Stimulated activated CD4-positive, alpha-beta T cell treated with anti-CD3 and anti-CD28 coated beads, TNF-alpha, amount 100 ng/mL, for 24 hours (primary cell): ENCODE measurements at places on chromosomes 5 and 9.
A peak's percentile ranks its signal among the peaks of the same experiment; 100 is the strongest.

GRCh38 chr5:102561894-102562760 is 63.3 kb upstream of the SLCO6A1 start:
- DNase-seq, result no peak

DNA sequence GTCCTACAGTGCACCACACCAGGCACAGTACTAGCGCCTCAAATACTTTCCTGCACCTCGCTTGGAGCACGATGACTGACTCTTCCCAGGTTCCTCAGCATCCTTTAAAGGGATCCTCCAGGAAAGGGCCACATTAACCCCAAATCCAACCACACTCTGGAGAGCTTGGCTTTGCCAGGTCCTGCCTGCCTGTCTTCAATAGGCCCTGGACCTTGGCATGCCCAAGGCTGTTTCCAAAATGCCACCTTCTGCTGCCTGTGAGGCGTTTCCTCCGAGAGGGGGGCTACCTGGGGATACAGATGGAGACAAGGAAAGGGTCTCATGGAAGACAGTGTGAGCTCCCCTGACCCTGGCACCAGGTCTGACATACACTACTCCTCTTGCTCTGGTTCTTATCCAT is 169.9 kb downstream of the DAB2IP start:
- DNase-seq, result no peak

- no peak for DNase-seq
These were observed 885 bp upstream of the TMEM252 start for GRCh38 chr9:68541568-68541967.

DNA sequence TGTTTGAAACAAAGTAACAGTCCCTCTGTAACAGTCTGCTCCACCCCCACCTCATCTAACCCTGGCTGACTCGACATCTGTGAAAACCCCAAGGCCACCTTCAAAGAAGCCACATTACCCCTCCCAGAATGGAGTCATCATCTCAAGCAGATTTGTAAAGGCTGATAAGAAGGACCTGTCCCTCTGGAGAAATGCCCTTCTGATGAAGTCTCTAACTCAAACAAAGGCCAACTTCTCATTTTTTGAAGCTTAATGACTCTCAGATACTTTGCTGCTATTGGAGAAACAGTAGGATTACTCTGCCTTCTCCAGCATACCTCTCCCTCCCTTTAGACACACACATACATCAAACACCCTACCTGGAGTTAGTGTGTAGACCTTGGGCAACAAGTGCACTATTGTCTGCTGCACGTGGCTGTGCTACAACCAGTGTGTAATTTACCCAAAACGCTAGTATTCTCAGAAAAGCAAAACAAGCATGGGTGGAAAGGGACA is 5.3 kb upstream of the SUSD1 start:
- no peak for DNase-seq

DNA sequence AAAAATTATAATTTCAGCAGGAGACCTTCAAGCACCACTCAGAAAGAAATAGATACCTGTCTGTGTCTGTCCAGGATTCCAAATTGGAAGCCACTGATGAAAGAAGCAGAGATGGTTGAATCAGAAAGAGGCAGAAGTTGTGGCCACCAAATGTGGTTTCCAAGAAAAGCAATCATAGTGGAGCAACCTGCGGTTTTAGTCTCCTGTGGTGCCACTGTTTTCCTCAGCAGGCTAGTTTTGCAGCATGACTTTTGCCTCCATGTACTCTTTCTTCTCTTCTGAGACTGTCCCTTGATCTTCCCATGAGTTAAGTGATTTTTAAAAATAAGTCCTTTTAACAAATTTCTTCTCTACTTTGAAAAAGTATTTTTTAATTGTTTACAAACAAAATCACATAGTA is 535.8 kb downstream of the CYLC2 start:
- DNase-seq, result no peak

- DNase-seq, result peak; percentile 17
These were observed 138.9 kb downstream of the RGS3 start for GRCh38 chr9:113602126-113603047.

- DNase-seq, result no peak
These were observed 309.5 kb downstream of the PDE4D start for GRCh38 chr5:59583810-59584562.

GRCh38 chr9:98010445-98010844 is 27.3 kb downstream of the ANP32B start:
- DNase-seq, result no peak

DNA sequence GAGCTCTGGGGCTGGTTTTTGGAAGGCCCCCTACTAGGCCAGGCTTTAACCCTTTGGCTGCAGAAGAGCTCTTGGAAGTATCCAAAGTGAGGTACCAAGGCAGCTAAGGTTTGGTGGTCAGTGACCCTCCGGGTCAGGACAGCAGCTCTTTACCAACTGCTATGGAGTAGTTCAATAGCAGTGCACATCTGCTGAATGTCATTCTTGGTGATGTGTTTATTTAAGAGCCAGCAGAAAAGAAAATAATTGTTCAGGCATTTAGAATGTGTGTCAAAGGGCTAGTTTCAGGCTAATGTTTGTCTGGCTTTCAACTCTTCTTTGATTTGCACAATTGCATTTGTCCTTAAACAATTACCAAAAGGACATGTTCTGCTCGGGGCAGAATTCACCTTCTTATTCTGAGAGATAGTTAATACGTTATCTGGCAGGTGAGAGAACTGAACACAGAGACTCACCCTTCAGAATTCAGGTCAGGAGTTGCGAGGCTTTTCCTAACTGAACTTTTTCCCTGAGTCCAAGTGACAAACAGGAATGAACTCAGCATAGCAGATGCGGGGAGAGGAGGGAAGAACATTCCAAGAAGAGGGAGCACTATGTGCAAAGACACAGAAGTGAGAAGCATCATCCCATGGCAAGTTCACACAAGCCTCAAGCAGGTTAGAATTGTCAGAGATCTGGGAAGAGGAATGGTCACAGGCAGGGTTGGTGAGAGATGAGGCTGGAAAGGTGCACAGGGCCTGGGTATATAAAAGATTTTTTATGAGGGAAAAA is 556.7 kb upstream of the TLE4 start:
- DNase-seq, result no peak

GRCh38 chr5:78354066-78354670 is 6.2 kb upstream of the SCAMP1 start:
- no peak for DNase-seq

DNA sequence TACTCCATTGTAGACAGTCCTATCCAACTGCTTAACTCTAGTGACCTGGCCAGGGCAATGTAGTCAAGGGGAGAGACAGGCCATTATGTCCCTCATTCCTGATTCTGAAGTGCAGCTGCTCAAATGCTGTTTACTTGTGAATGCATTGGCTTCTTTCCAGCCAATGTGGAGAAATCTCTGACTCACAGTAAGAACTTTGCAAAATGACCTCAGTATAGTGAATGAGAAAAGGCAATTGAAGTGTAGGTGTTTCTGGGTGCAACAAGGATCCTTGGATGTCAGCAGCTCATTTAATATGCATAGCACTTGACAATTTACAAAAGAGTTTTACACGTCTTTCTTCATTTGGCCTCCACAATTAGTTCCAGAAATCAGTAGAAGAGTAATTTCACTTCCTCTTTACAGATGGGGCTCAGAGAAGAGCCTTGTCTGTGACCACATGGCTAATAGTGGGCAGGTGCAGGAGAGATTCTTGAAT is 367.2 kb downstream of the OSTF1 start:
- DNase-seq, result no peak

DNA sequence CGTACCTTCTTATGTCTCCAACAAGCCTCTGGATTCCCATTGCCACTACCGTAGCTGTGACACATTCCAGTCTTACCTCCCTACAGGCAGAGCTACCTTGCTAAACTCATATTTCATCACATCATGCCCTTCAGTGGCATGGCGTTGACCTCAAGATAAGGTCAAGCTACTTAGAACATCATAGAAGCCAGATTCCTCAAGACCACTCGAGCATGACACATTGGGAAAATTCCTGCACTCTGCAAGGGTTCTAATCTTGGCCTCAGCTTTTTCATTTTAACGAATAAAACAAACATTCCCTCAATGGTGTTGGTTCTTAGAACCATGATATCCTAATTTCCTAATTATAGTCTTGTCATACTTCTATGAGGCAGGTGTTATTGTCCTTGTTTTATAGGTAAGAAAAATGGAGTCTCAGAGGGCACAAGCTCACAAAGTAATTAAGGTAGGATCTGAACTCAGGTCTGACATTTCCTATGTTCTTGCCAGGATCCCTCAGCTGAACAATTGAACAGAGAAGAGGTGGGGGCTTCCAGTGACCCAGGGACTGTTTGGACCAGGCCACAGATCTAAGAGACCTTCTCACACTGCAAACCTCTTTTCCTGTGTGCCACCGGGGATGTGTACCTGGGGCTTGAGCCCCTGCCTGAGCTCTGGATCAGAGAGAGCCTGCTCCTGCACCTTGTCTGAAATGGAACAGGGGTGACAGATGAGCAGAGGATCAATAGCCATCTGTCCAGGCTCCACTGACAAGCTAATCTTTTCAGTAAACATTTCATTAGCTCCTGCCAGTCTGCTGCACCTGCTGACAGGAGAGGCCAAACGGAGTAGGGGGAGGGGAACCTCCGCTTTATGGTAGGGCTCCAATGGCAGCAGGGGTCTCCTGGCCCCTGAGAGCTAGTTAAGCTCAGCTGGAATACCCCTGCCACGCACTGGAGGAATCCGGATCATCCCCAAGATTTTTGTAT is 49.3 kb downstream of the ALG2 start:
- DNase-seq, result no peak

GRCh38 chr5:132008163-132008473 is 3.3 kb downstream of the ACSL6 start:
- no peak for DNase-seq

DNA sequence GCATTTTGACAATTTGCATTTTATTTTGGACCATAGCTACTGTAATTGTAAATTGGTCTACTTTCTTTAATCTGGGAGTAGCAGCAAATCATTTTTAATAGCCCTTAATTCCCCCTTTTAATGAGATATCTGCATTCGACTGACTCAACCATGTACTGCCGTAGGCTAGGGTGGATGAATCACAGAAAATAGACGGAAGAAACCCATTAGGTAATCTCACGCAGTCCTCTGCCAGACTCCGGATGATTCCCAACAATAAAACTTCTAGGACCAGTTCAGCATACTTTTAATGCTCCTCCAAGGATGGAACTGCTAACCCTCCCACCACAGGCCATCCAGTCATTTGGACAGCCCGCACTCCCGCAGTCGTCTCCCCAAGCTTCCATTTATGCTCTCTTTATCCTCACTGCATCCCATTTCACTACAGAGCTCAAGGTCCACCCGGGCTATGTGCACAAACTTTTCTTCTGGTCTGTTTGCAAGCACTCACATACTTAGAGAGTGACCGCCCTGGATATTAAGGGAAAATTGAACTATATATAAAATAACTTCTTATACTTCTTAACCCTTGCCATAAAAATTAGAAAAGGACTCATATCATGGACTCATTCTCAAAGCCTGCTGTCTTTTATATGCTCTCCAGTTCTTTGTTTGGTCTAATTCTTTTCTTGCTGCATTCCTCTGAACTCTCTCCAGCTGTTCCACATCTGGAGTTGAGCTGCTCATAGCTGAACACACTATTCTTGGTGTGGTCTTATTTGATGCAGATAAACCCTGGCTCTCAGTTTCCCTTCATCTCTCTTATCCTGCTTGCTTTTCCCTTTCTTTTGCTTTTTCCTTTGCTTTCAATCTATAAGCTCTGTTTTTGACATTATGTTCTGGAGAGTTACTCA is 326.6 kb downstream of the ARL15 start:
- no peak for DNase-seq

GRCh38 chr9:83473488-83473971 is 64.7 kb downstream of the FRMD3 start:
- no peak for DNase-seq

DNA sequence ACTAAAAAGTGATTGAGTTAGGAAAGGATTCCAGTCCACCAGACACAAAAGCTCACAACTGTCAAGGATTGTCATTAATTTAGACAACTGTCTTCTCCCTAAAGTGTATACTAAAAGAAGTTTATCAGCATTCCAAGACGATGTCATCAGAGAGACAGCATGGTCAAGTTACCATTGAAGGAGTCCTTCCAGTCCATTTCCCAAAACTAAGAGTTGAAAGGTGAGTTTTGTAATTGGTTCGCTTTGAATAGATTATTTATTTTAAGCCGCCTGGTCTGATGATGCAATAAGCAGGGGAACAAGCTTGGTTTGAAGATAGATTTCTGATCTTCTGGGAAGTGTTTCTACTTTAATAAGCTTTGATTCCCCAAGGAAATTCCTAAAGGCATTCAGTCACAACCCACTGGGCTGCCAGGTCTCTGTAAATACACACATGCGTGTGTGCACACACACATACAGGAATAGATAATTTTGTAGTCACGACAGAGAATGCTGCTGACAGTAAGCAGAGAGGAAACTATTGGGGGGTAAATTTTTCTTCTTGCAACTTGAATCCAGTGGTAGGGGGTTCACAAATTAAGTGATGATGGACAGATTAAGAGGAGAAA is 234.8 kb downstream of the PIK3R1 start:
- DNase-seq, result no peak
